ENCODE measurements at places on chromosomes 3 and 15.

DNA sequence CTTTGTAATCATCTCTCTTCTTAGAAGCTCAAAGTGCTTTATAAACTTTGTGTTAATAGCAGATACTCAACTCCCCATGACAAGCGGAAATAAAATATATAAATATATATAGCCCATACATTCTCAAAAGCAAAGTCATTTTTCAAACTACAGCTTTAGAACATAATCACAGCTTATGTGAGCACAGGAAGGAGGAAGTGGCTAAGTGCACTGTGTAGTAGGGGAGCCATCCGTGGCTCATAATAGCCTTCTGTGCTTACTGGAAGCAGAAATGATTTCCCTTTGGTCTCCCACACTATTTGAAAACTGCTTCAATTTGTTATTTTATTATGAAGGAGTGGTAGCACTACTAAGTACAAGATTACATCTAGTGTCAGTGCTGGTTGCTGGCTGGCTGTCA lies 151.4 kb upstream of the ARL6 start:
- DNase-seq: no peak

DNA sequence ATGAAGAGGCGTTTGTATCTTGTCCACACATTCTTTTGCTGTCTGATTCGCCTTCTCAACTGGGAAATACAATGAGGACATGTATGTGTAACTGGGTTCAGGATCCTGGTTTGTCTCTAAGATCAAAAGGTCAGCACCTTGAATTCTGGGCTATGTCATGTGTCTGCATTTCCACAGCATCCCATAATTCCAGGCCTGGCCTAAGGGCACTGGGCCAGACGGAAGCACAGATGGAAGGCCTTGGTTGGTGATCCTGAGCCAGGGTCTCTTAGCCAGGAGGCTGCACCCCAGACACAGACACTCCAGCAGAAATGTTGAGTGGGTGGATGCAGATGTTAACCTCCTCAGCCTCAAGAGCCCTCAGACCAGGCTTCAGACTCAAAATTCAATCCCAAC lies 23.7 kb upstream of the HERC1 start:
- no peak for DNase-seq

DNA sequence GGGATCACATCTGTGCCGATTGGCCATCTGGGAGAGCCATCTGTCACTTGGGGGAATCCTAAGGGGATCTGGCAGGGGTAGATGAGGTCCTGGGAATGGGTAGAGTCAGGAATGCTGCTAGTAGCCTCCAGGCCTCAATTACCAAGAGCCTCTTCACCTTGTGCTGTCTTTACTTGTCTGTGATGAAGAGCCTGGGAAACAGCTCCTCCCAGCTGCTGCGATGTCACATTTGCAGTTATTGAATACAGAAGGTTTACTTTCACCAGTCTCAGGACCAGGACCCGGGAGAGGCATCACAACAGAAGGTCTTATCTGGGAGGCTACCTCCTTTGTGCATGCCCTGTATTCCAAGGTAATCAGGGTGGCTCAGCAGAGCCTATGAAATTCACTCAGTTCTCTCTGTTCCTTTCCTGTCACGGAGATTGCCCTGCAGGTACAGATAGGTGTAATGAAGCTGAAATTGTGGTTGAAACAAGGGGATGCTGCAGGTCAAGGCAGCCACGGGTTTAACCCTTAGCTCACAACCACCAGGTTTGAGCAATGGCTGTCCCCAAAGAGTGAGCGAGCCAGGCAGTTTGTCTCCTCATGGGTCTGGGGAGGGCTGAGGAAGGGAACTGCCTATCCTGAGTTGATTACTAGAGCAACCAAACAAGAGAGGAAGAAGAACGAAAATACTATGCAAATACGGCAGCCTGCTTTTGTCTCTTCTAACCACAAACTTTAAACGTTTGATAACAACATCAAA lies 298.9 kb upstream of the RORA start:
- DNase-seq: no peak

- DNase-seq: peak; percentile 59
Observed at GRCh38 chr3:187165144-187165543, 25.8 kb upstream of the RPL39L start.

DNA sequence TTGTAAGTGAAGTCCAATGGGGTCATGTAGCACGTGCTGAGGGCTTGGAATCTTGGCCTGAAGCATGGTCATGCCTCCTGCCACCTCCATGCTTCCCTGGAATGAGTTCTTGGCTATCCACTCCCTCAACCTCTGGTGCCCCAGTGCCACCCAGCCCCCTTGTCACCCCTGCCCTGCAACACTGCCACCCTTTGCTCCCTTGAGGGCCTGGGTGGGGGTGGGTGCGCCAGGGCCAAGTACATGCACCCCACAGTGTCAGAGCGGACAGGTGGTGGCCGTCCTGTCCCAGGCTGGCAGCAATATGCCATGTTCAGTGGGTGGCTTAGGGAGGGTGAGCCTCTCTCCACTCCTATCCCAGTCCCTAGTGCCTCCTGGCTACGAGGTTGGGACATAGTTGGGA lies 27.6 kb upstream of the C15orf39 start:
- DNase-seq: no peak

DNA sequence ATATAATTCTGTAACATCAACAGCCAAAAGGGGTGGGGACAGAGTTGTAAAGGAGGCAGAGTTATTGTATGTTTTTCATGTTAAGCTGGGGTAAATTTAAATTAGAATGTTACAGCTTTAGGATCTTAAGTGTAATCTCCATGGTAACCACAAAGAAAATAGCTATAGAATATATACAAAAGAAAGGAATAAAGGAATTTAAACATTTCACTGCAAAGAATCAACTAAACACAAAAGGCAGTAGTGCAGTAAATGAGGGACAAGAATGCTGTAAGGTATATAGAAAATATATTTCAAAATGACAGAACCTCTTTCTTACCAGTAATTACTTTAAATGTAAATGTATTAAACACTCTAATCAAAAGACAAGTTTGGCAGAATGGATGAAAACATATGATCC lies 361.7 kb downstream of the SLC9A9 start:
- no peak for DNase-seq

GRCh38 chr3:31402117-31402516 lies 130.6 kb upstream of the STT3B start:
- no peak for DNase-seq

GRCh38 chr15:92600856-92601255 lies 54.7 kb downstream of the FAM174B start:
- DNase-seq: no peak

DNA sequence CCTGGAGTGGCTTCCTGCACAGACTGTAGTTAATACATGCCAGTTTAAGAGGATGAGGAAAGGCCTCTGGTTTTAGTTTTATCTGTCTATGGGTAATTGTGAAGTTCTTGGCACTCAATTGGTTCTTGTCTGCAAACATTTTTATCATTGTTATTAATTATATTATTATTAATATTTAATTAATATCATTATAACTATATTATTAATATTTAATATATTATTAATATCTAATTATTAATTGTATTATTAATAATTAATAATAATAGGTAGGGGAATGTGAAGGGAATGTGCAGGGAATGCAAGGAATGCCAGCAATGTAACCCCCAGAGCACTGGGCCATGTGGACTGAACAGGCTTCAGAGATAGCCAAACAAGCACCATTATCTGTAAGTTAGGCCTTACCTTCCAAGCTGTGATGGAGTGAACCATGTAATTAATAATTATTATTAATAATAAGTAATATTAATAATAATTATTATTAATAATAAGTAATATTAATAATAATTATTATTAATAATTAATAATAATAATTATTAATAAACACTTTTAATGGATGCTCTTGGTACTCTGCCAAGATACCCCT lies 79.8 kb upstream of the NMNAT3 start:
- DNase-seq: no peak

- DNase-seq: no peak
Observed at GRCh38 chr3:14518893-14519292, 21.2 kb downstream of the GRIP2 start.

GRCh38 chr3:10173095-10173925 lies 8.6 kb downstream of the IRAK2 start:
- DNase-seq: no peak

GRCh38 chr15:38557921-38558320 lies 6.7 kb downstream of the RASGRP1 start:
- no peak for DNase-seq

GRCh38 chr15:68028888-68029207 lies 25.3 kb upstream of the PIAS1 start:
- DNase-seq: no peak

- DNase-seq: no peak
Observed at GRCh38 chr3:48411606-48412374, 18.1 kb downstream of the PLXNB1 start.

DNA sequence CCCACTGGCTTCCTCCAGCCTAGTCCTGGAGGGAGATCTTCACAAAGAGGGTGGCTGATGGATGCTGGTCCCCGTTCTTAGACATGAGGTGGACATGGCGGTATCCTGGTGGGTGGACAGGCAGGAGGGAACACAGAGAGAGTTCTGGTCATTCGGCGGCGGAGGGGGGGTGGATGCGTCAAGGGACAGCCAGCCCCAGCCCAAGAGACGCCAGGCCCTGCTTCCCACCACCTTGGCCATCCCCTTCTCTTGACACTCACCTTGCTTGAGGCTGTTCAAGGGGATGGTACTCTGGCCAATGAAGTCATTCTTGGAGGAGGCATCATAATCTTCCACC lies 17.1 kb downstream of the VILL start:
- DNase-seq: no peak

- DNase-seq: no peak
Observed at GRCh38 chr15:48719668-48720067, 74.2 kb upstream of the FBN1 start.

- DNase-seq: no peak
Observed at GRCh38 chr15:56207092-56207491, 36.6 kb downstream of the RFX7 start.

DNA sequence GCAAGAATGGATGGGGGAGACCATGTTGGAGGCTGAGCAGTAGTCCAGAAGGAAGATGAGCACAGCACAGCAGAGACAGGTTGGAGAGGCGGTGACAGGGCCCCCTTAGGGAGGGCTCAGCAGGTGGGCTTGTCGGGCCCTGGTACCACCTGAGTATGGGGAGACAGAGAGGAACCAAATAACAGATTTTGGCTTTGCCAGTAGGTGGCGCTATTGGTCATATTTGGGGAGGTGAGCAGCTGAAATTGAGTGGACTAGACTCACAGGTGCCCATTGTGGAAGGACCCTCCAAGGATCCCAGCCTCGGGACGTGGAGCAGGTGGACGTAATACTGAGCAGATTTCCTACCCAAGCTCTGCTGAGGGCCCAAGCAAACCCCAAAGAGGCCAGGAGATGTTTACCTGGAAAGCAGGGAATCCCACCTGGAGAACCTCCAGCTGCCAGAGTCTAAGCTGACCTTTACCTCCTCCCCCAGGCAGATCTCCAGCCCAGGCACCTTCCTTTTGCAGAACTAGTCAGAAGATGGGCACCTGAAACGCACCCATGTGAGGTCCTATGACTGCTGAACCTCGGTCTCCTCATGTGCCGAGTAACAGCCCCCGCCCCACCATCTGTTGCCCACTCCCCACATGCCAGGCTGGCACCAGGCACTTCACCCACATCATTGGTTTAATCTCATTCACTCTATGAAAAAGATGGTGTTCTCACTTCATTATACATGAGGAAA lies 24.6 kb upstream of the CORO2B start:
- DNase-seq: peak; percentile 70

- no peak for DNase-seq
Observed at GRCh38 chr3:120114981-120115380, 20.7 kb upstream of the GSK3B start.

- no peak for DNase-seq
Observed at GRCh38 chr15:69647142-69647513, 194.5 kb downstream of the RPLP1 start.

GRCh38 chr3:139937674-139938279 lies 2.8 kb downstream of the CLSTN2 start:
- DNase-seq: no peak

GRCh38 chr15:59268168-59268851 lies 61.7 kb downstream of the LDHAL6B start:
- no peak for DNase-seq

DNA sequence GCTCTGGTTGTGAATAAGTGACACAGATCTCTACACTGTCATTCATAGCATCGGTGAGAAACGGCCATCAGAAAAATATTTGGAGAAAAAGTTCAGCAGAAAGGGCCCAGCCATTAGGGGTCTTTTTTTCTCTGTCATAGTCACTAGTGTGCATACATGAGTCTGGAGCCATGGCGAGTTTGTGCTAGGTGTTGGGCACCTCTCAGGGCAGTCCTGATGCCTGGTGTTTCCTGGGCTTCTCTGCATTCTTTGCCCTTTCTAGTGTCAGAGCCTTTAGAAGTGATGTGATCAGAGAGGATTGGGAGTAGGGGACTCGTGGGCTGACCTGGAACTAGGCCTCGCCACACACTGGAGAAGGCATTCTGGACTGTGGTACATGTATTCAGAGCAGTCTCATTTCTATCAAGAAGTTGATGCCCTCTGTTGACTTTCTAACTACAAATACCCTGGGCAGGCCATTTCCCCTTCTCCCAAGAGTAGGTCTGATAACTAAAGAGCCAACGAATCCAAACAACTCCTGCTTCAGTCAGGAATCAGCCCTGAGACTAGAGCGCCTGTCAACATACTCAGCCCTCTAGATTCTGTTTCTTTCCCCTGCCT lies 1.6 kb downstream of the KY start:
- DNase-seq: no peak

GRCh38 chr15:68631601-68632051 lies 52.8 kb downstream of the CORO2B start:
- no peak for DNase-seq

- no peak for DNase-seq
Observed at GRCh38 chr15:75416584-75416983, 34.9 kb downstream of the SIN3A start.

- DNase-seq: no peak
Observed at GRCh38 chr15:34776606-34777105, 18.7 kb downstream of the ACTC1 start.

- no peak for DNase-seq
Observed at GRCh38 chr3:13860001-13860400, 19.9 kb downstream of the WNT7A start.

DNA sequence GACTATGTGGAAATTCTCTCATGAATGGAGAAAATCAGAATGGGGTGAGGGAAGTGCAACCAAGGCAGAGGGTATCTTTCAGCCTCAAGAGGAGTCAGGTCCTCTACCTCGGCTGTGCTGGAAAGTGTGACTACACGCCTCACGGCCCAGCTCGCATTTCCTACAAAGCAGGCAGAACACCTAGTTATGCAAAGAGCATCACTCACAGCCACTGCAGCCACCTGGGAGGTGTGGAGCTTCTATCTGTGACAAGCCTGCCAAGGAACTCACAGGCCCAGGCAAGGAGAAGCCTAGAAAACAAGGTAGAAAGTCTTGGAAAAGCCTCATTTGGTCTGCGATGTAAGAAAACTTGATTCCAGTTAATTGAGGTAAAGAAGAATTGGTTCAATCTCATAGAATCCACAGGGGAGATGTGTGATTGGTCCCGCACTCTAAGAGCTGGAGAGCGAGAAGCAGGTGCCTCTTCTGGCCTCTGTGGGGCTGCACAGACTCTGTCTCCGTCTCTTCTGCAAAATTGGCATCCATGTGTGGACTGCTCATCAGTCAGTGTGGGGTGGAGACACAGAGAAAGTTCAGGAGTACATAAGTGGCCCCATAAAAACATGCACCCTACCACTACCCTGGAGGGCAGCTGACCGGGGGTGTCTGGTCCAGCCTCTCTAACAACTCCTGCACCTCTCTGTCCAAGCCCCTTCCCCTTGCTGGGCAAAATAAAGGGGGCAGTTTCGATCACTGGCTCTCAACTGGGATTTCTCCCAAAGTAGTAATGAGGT lies 76.8 kb downstream of the TAMM41 start:
- DNase-seq: no peak

All from left renal pelvis (tissue), 4 donors.